ENCODE measurements at places on chromosomes 12 and 14.
A peak's percentile ranks its signal among the peaks of the same experiment; 100 is the strongest.

- DNase-seq, result no peak
Measured at GRCh38 chr12:97288531-97288930, 174.1 kb upstream of the RMST start.

DNA sequence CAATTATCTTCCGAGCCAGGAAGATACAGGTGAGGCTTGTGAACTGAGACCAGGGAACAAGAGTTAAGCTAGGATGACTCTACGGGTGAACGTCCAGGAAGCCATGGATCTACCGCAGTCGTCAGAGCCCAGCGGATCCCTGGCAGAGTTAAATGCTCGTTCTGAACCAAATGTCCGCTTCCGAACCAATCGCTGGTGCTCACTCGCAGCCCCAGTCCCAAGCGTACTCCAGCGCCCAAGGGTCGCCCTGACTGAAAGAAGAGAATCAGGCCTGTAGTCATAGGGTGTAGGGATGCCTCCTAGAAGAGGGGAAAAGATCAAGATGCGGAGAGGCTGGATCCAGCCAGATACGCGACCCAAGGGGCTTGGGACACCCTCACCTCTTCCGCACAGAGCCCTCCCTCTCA, 283 bp downstream of the VIPAS39 start:
- DNase-seq, result no peak

GRCh38 chr14:82079553-82079952, 545.9 kb upstream of the SEL1L start:
- no peak for DNase-seq

DNA sequence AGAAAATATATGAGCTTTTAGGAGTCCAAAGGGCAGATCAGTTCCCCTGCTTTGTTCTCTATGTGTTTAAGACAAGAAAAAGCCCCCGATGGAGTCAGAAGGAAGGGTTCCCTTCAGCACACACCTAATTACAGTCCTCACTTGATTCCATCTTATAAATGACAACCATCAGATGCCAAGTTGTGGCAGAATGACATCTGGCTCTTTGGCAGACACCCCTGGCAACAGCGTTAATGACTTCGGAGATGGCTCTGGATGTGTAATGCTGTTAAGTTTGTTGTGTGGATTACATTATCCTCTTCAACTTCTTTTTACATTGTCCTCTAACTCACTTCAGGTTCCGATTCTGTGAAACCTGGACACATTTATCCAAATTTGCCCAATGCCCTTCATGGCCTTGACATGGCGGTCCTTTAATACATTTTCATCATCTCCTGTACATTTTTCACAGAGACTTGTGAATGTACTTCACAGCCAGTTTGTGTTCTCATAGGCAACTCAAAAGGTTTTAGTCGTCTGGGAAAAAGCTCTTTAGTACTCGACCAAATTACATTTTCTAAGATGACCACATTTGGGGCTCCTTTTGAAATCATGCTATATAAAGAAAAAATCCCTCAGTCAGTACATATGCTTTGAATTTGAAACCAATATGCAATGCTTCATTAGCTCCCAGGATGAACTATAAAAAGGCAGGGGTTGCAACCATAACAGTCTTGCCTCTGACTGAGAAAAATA, 667.8 kb downstream of the NOVA1 start:
- no peak for DNase-seq

DNA sequence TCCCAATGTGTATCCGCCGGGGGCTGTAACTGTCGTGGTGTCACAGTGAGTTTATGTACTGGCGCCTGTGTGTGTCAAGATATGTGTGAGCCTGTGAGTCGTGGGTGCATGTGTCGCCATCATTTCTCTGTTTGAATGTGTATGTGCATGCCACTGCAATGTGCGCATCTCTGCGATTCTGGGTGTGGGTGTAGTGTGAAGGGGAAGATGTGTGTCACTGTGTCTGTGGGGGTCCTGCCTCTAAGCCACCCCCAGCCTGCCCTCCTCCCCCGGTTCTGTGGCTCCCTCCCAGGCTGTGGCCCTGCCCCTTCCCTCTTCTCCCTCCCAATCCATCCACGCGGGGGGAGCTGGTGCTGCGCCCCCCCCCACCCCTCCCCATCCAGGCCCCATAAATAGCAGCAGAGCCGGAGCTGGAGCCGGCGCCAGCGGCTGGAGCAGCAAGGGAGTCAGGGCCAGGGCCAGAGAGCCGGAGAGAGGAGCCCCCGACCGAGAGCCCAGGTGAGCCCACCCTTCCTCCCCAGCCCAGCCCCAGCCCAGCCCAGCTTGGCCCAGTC, at the start of gene CPNE6:
Gene CPNE6, plus strand, starts transcription at position 419 of the 554 bp plus-strand sequence. CDS start 1,375 bp downstream, outside the sequence.
- DNase-seq, result no peak

- no peak for DNase-seq
Measured at GRCh38 chr12:45988264-45988663, 2.1 kb downstream of the SCAF11 start.

DNA sequence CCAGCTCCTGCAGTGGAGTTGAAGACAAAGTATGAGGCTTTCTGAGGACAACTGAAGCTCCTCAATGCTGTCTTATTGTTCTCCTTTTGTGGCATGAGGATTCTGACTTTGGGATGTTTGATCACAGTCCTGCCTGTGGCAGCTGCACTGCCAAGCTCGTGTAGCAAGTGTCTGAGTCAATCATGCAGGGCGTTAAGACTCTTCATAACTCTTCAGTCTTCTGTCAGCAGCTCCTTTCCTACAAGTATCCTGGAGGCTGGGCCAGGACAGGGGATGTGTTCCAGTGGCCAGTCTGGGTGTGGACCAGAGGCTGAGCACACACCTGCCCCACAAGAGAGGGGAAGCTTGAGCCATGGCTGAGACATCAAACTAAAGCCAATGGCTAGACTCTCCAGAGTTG, 94.3 kb downstream of the PELI2 start:
- DNase-seq, result peak; percentile 43

DNA sequence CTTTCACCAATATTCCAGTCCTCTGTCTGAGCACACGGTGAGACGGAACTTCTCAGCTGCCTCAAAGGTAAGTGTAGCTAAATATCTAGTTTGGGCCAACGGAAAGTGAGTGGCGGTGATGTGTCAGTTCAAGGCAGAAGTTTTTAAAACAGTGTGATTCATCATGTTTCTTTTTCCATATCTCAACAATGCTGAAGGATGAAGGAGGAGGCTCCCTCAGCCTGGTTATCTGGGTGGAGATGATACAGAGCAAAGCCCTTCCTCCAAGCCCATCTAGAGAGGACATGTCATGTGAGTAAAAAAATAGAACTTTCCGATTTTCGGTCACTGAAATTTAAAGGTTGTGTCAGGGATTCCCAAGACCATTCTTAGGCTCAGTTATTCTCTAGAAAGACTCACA, 13.1 kb upstream of the ANP32D start:
- DNase-seq, result no peak

GRCh38 chr12:6821591-6822425, at the start of gene GPR162:
Gene GPR162 (plus strand): TSS chr12:6821821. CDS start chr12:6823899, 2,078 bp downstream.
- DNase-seq, result peak; percentile 49

DNA sequence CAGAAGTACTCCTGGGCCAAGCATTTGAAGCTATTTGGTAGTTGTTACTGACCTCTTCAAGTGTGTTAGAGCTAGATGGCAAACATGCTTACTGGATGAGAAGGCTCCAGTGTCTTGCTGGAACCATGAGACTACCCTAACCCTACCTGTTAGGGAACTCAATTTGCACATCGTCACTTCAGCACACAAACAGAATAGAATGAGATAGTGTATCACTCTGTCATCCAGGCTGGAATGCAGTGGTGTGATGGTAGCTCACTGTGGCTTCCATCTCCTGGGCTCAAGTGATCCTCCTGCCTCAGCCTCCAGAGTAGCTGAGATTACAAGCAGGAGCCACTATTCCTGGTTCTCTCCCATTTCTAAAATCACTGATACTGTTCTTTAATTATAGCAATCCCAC, 417.0 kb upstream of the ATXN7L3B start:
- DNase-seq, result no peak

DNA sequence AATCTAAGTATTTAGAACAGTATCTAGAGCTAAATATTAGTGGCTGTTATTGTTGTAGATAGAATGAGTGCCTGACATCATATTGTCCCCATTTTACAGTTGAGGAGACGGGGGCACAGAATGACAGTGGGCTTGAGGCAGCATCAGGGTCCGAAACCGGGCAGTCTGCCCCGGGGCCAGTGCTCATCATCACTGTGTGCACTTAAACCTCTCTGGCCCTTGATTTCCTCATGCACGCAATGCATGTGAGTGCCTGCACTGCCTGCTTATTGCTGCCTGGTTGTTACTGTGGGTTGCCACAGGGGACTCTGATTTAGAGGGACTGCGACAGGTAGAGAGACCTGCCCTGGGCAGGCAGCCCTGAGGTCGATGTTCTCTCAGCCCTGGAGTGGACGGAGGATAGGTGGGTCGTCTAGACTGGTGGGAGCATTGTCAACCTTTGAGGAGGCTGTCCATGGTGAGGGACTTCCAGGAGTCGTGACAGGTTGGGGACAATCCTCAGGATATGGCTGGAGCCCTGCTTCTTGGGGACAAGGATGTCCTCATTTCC, 9.8 kb downstream of the ACVRL1 start:
- DNase-seq, result no peak

DNA sequence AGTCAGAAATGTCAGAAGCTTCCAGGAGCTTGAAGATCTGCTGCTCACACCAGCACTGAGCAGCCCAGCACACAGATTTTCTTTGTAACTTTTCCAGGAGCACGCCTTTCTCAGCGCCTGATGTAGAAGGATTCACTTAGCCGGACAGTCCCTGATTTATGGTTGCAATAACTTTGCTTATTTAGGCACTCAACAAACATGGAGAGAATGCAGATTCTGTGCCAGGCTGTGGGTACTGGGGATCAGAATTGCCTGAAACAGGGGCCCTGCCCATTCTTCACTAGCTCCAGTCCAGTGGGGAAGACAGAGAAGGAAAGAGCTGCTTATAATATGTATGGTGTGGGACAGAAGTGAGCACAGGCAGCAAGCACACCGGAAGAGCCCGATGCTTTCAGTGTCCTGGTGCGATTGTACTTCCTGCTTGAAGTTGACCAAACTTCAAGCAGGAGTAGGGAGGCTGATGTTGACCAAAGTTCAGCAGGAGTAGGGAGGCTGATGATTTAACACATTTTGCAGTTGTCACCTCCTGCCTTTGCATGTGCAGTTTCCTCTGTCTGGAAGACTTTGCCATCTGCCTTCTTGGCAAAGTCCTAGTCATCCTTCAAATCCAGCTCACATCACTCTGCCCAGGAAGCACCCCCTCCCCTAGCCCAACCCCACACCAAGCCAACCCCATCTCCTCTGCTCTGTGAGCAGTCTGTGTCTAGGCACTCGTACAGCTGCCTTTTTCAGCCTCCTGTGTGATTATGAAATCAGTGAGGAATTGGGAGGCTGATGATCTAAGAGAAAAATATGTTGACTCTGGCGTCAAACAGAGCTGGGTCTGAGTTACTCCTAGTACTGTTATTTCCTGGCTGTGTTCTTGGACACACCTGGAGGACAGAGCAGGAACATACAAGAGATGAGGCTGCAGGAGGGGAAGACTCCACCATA, 12.0 kb upstream of the PRIMA1 start:
- DNase-seq, result no peak

DNA sequence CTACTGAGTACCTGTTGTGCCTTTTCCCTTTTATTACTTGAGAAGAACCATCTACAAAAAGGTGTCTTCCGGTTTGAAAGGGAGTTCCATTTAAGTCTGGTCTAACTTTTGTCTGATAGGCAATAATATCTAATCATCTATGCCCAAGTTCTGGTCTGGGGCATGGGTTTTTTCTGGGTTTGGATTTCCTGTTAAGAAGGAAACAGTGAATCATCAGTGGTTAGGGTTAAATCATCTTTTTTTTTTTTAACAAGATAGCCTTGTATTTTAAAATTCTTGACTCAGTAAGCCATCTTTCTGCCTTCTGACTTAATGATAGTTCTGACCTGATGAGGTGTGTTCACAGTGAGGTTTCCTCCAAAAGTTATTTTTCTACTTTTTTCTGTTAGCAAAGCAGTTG, 29.3 kb upstream of the CPNE8 start:
- DNase-seq, result no peak

DNA sequence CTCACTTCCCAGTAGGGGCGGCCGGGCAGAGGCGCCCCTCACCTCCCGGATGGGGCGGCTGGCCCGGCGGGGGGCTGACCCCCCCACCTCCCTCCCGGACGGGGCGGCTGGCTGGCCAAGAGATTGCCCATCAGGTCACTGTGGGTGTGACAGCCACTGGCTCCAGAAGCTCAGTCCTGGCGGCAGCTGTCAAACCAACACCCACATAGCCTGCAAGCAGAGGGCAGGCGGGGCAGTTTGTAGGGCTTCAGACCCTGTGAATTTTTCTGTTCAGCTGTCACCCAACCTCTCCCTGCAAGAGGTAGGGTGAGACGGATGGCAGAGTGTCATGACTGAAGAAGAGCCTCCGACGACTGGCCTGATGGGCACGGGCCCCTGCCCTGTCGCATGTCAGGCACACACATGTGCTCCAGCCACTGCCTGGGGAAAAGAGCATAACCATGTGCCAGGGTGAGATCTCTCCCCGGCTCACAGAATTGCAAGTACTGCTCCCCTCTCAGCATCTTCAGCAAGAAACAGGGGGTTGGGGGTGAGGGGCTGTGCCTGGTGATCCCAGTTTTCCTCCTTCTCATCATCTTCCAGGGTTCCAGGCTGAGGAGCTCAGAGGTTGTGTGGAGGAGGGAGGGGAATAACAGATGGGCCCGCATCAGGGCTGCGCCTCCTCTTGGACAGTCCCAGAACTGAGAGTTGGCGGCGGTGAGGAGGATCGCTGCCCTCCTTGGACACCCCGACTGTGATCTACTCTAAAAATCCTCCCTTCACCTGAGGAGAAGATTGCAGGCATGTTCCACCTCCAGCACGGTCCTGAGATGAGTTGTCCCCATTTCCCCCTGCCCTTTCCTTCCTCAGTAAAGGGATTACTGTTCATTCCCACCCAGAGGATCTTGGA, 11.2 kb upstream of the PRPH start:
- DNase-seq, result no peak

GRCh38 chr12:66197495-66197921, 8.5 kb downstream of the IRAK3 start:
- DNase-seq, result no peak

DNA sequence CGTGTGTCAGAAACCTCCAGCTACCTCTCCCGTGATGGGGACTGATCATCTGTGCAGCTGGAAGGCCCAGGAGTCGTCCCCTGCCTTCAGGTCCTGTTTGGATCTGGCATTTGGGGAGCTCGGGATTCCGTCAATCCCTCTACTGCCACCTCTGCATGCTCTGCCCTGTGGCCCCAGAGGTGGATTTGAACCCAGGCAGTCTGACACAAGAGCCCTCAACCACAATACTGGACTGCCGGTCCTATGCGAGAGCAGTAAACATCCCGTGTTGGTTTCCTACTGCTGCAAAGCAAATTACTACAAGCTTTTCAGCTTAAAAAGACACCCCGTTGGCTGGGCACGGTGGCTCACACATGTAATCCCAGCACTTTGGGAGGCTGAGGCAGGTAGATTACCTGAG, 121.9 kb upstream of the FKBP4 start:
- DNase-seq, result no peak

- DNase-seq, result no peak
Measured at GRCh38 chr14:106393742-106394141, 867.4 kb downstream of the TMEM121 start.

- no peak for DNase-seq
Measured at GRCh38 chr12:104095289-104095688, 31.0 kb downstream of the HCFC2 start.

- no peak for DNase-seq
Measured at GRCh38 chr14:67663633-67664032, 10.8 kb downstream of the VTI1B start.

- peak; percentile 39 for DNase-seq
Measured at GRCh38 chr12:109927622-109928021, 27.5 kb downstream of the TCHP start.

Measured in DND-41 (cell line).